ENCODE measurements at places on chromosomes 11 and 22. TPM values are rescaled to one million over a fixed set of nuclear protein-coding genes. Genes with fewer than 3 reads are reported as not detected.

GRCh38 chr11:77026221-77026620 is 8.0 kb upstream of the B3GNT6 start:
- no peaks in the 10 kb centered on the region for H3K4me1 ChIP-seq
- peaks cover 6% of the 10 kb centered on the region for H3K27me3 ChIP-seq
- no peak for DNase-seq
- peaks cover 12% of the 10 kb centered on the region for H3K36me3 ChIP-seq
- no peak overlapping the region for H3K4me3 ChIP-seq

- H3K36me3 ChIP-seq: no peaks in the 10 kb centered on the region
- H3K27me3 ChIP-seq: no peaks in the 10 kb centered on the region
- H3K4me3 ChIP-seq: no peak overlapping the region
- no peak for DNase-seq
- H3K4me1 ChIP-seq: no peaks in the 10 kb centered on the region
- H3K27ac ChIP-seq: no peak overlapping the region
Measured at GRCh38 chr11:86703987-86704386, 31.6 kb upstream of the ME3 start.

DNA sequence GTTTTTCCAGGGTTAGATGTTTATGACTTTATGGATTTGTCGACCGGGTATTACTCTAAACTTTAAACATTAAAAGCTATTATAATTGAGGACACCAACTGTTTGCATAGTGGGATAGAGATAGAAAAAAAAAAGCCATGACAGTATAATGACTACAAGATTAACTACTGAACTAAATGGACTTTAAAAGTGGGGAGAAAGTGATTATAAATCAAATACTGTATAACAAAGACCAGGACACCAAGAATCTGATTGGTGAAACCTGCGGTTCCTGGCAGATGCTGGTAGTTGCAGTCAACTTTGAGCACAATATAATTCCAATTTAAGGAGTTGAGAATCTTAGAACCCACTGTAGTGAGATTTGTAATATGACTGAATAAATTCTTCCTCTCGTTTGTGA is 2.5 kb downstream of the CRKL start:
- no peaks in the 10 kb centered on the region for H3K27me3 ChIP-seq
- H3K36me3 ChIP-seq: no peaks in the 10 kb centered on the region
- DNase-seq: no peak
- peak overlapping the region; percentile 87 for H3K4me3 ChIP-seq
- no peak overlapping the region for H3K27ac ChIP-seq
- peaks cover 45% of the 10 kb centered on the region for H3K4me1 ChIP-seq

DNA sequence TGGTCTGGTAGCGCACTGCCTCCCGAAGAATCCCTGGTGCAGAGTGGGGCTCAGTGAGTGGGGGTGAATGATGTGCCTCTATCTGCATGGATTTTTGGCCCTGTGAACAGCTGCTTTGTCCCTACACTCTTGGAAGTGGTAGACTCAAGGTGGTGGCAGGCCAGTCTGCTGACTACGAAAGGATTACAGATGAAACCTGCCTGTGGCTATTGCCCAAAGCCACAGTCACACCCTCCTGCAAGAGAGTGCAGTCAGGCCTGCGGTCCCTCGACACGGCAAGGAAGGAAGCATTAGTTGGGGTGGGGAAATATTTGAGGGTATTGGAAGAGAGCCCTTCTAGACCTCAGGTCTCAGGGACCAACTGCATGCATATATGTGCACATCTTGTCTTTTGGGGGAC is 63.7 kb downstream of the DSCAML1 start:
- no peak overlapping the region for H3K27ac ChIP-seq
- H3K4me1 ChIP-seq: no peaks in the 10 kb centered on the region
- no peaks in the 10 kb centered on the region for H3K36me3 ChIP-seq
- no peak overlapping the region for H3K4me3 ChIP-seq
- DNase-seq: no peak
- H3K27me3 ChIP-seq: no peaks in the 10 kb centered on the region

GRCh38 chr11:69433741-69434140 is 47.7 kb upstream of the LINC01488 start:
- no peak for DNase-seq
- peaks cover 3% of the 10 kb centered on the region for H3K4me1 ChIP-seq
- H3K36me3 ChIP-seq: no peaks in the 10 kb centered on the region
- H3K4me3 ChIP-seq: no peak overlapping the region
- H3K27me3 ChIP-seq: no peaks in the 10 kb centered on the region
- H3K27ac ChIP-seq: no peak overlapping the region

DNA sequence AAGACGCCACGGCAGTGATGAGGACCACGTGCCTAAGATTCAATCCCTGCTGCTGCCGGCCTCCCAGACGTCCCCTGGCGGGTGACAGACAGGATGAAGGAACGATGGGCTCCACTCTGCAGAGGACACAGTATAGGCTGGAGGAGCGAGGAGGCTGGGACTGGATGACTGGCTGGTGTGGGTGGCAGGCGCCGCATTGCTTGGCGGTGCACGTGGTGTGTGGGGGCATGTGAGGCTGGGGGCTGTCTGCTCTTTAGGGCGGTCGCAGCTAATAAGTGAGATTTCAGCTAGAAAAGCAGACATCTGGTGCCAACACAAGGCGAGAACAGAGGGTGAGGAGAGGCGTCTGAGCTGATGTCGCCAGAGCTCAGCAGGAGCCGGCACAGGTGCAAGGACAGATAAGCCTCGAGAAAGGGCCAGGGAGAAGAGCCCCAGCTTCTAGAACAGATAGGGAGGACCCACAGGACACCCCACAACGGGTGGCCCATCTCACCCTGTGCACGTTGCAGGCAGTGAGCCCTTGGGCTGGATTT is 33.2 kb downstream of the TSPAN4 start:
- H3K4me1 ChIP-seq: no peaks in the 10 kb centered on the region
- no peak overlapping the region for H3K27ac ChIP-seq
- no peak overlapping the region for H3K4me3 ChIP-seq
- H3K36me3 ChIP-seq: peaks cover 14% of the 10 kb centered on the region
- no peaks in the 10 kb centered on the region for H3K27me3 ChIP-seq

DNA sequence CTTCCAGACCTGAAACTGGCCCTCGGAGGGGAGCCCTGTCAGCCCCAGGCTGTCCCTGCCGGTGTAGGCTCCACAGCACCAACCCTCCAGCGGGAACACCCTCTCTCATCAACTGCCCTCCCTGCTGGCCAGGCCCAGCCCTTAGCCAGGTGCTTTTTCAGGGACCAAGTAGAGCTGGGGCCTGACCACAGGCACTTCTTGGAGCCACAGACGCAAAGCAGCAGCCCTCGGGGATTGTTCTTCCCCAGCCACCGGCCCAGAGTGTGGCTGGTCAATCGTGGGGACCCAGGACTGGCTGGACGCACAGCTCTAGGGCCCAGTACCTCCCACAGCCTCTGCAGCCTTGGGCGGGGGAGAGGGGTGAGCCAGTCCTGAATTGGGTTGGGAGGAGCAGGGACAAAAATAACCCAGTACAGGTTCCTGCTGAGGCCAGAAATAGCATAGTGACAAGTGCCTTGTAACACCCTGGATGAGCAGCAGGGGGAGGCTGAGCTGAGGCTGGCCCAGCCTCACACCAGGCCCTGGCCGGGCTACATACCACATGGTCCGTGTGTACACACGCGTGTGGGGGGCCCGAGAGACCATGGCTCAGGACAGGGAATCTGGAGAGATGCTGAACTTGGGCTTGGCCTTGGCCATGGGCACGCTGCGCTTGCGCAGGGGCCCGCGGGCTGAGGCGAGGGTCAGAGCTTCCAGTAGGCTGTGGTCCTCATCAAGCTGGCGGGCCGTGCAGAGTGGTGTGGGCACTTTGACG is 2.0 kb downstream of the KCNJ11 start:
- no peak overlapping the region for H3K4me3 ChIP-seq
- no peak overlapping the region for H3K27ac ChIP-seq
- H3K36me3 ChIP-seq: no peaks in the 10 kb centered on the region
- peaks cover 11% of the 10 kb centered on the region for H3K4me1 ChIP-seq
- peaks cover 12% of the 10 kb centered on the region for H3K27me3 ChIP-seq

DNA sequence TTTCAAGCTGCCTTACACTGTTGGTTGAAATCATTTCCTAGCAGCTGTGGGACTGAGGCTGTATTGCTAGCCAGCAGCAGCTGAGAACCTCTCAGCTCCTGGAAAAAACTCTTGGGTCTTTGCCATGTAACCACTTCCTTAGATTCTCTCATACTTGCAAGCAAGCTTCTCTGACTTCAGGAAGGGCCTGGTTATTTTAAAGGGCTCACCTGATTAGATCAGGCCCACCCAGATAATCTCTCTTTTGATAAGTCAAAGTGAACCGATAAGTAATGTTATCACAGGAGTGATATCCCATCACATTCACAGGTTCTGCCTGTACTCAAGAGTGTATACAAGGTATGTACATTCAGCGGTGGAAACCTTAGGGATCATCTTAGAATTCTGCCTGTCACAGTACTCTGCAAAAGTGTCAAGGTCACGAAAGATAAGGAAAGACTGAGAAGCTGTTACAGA is 7.4 kb upstream of the CLPB start:
- DNase-seq: no peak
- H3K36me3 ChIP-seq: no peaks in the 10 kb centered on the region
- H3K4me1 ChIP-seq: peaks cover 11% of the 10 kb centered on the region
- H3K27me3 ChIP-seq: no peaks in the 10 kb centered on the region

DNA sequence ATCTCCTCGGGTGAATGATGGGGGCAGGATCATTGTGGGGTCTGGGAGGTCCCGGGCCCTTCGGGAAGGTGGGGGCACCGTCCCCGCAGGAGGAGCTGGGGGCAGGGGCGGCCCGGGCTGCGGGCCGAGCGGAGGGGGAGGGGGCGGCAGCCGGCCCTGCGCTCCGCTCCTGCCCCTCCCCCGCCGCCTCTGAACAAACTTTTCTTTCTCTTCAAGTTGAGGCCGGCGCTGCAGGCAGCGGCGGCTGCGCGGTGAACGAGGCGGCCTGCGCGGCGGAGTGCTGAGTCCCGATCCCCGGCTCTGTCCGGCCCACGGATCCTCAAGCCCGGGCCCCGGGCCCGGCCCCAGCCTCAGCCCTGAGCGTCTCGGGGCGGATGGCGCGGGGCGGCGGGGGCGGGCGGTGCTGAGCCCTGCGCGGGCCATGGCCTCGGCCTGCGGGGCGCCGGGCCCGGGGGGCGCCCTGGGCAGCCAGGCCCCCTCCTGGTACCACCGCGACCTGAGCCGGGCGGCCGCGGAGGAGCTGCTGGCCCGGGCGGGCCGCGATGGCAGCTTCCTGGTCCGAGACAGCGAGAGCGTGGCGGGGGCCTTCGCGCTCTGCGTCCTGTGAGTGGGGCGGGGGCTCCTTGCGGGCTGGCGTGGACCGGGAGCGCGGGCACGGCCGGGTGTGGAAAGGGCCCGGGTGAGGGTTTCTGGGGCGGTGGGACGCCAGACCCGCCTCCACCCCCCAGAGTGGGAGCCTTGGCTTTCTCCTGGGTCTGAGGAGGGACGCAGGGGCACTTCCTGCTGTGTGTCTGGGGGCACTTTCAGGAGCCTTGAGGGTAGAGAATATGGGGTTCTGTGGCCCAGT is at the start of gene INPPL1:
TSS of gene INPPL1 (plus strand) at position 204 of the 847 bp plus-strand sequence. CDS start at position 422, 218 bp downstream.
- H3K4me1 ChIP-seq: peaks cover 25% of the 10 kb centered on the region
- peak within 1 kb of the TSS; percentile 95 for H3K27ac ChIP-seq
- no peaks in the 10 kb centered on the region for H3K27me3 ChIP-seq
- peaks cover 30% of the 10 kb centered on the region for H3K36me3 ChIP-seq

DNA sequence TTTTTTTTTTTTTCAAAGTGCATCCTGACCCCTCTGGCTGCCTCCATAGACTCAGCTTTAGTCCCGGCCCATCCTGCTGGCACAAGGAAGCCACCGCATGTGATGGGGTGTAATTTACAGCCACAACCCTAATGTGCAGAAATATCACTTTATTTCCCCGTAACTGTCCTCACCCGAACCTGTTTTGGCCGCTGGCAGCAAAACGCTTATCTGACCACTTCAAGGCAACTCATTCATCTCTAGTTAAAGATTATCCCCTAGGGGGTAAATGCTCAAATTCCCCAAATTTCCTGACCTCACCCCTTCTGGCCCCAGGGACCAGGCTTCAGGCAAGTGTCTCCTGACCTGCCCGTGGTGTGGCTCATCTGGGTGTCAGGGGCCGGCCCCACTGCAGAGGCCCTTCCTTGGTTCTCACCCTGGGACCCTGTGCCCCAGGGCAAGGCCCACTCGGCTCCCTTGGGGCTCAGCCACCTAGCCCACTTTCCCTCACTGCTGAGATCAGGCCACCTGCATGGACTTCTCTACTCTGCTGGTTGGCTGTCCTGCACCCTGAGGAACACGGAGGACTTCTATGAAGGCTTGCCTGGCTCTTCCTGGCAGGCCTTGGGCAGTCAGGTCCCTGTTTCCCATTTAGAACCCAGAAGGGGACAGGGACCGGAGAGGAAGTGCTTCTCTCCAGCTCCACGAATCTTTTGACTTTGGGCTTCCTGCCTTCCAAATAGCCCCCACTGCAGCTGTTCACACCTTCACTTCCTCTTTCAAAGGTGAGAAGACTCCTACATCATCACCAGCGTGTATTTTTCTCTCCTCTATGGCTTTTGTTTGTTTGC is 53.3 kb downstream of the WNT11 start:
- H3K4me1 ChIP-seq: peaks cover 12% of the 10 kb centered on the region
- no peak for DNase-seq
- no peaks in the 10 kb centered on the region for H3K27me3 ChIP-seq

DNA sequence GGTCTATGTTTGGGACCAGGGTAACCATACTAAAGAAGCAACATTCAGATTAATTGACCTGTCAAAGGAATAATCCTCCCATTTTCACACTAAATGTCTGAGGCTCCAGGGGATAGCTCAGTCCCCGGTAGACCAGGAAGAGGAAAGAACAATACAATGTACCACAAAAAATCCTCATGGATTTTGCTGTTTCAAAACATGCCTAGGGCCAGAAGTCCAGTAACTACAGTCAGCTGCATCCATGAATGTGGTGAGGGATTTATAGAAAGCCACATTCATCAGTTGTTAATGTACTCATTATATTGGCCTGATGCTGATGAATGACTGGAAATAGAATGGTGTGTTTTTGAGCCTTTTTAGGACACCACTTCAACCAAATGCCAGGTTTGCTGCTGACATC is 6.9 kb upstream of the ETS1 start:
- no peak overlapping the region for H3K4me3 ChIP-seq
- no peaks in the 10 kb centered on the region for H3K4me1 ChIP-seq
- no peak overlapping the region for H3K27ac ChIP-seq
- no peaks in the 10 kb centered on the region for H3K27me3 ChIP-seq
- DNase-seq: no peak

DNA sequence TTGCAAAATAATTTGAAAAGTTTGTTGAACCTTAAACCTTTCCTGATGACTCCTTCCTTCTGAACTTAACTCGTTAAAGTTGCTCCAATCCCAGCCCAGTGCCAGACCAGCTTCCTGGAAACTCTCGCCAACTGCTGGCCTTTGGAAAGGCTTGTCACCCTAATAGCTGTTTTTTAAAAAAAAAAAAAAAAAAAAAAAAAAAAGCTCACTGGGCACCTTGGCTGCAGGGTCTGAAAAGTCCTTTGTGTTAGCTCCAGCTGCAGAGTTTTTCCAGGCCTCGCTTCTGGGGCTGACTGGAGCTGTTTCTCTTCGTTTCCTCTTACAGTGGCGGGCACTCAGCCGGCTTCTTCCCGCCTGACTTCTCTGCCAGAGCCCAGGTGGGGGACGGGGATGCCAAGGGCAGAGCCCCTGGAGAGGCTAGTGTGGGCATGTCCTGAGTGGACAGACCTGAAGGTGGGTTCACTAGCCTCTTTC is 25.1 kb downstream of the KCNQ1OT1 start:
- H3K27ac ChIP-seq: no peak overlapping the region
- no peak overlapping the region for H3K4me3 ChIP-seq
- no peaks in the 10 kb centered on the region for H3K27me3 ChIP-seq
- DNase-seq: no peak

Gene GRM5
- total RNA-seq: 0.21 TPM

Gene BRSK2
- total RNA-seq: 0.62 TPM

Gene CECR2
- 10.9 TPM for total RNA-seq

Data from lower lobe of right lung (tissue), 2 donors.